ENCODE measurements at places on chromosomes 11 and 22.

- DNase-seq: no peak
Observed at GRCh38 chr11:1815751-1816150, 19.0 kb upstream of the SYT8 start.

GRCh38 chr22:46731246-46732040 lies 6.6 kb downstream of the CERK start:
- DNase-seq: no peak

GRCh38 chr11:2004466-2004865 lies 6.8 kb upstream of the H19 start:
- no peak for DNase-seq

GRCh38 chr11:108743851-108744250 lies 79.0 kb downstream of the DDX10 start:
- DNase-seq: no peak

DNA sequence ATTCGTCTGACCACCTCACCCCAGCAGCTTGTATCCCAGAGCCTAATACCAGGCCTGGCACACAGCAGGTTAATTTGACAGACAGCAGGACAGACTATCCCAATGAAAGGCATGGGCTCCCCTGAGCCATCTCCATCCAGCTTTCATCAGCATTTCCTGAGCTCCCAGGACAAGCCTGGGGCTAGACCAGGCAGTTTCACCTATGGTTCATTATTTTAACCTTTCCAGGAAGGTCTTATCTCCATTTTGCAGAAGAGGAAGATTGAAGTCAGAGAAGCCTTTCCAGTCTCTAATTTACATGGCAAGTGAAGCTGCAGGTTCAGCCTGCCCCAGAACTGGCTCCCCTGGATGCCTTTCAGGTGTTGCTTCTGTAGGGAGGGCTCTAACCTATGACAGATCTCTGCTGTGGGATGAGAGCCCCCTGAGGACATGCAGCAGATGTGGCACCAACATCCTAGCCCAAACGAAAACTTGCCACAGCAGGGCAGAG lies 17.0 kb downstream of the ARRB1 start:
- DNase-seq: no peak

DNA sequence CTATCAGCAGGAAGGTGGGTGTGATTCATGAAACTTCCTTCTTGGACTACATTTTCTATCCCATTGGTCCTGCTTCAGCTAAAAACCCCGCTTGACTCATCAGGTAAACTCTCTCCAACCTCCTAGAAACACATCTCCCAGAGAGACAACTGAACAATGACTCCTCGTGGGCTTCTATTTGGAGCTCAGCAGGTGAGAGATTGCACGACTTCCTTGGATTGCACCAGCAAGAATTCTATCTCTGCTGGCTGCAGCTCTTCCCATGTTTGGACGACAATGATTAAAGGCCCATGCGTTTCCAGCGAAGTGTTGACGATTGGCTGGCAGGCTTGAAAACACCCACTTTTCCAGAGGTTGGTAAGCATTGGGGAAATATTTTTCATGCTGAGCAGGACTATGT lies 216.1 kb upstream of the NTM start:
- no peak for DNase-seq

DNA sequence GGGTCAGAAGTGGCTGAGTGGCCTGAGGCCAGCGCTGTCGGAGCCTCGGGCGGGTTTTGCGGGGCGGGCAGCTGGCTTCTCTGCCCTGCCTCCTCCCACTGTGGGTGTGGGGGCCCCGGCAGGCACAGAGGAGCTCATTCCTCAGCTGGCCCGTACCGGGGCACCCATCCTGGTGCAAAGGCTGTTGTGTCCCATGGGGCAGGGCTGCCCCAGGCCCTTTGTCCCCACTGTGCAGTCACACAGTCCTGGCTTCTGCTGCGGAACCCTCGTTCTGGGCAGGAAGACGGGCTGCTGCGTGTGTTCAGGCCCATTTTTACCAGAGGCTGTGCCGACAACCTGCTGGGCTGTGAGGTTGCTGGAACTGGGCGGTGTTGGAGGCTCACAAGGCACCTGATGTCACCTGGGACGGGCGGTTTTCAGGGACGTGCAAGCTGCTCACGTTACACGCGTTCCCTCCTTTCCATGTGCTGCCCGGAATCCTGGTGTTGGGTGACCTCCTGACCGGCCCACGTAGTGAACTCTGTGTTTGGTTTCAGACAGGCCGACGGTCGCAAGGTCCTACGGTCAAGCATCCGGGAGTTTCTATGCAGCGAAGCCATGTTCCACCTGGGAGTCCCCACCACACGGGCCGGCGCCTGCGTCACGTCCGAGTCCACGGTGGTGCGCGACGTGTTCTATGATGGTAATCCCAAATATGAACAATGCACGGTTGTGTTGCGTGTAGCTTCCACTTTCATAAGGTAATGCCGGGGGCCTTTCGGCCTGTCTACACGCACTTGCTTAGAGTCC lies 5.2 kb downstream of the SELENOO start:
- no peak for DNase-seq

GRCh38 chr11:35580397-35580781 lies 37.9 kb upstream of the FJX1 start:
- DNase-seq: no peak

DNA sequence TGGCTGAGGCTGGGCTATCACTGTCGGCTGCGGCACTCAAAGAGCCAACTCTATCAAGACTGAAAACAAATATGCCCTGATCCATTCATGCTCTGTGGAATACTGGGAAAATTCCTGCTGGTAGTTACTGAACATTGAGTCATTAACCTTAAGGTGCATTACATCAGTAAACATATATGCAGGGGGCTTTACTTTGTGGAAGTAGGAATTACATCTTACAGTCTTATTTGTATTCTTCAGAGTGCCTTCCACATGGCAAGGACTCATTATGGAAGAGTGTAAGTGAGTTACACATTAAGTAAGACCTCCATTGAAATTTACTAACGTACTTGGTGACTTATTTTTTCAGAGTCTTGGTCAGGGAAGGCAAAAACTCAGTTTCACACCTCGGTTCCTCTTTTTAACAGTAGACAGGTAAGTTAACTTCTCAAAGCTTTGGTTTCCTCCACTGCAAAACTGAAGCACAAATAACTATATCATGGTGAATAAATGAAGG lies 4.5 kb downstream of the OR5B21 start:
- no peak for DNase-seq

GRCh38 chr11:12173111-12173510 lies 62.7 kb downstream of the MICAL2 start:
- DNase-seq: no peak

- DNase-seq: no peak
Observed at GRCh38 chr11:70597751-70598625, 199.7 kb downstream of the CTTN start.

- DNase-seq: no peak
Observed at GRCh38 chr11:96001037-96001436, 77.1 kb upstream of the MTMR2 start.

GRCh38 chr11:14119357-14119756 lies 156.8 kb downstream of the SPON1 start:
- no peak for DNase-seq

GRCh38 chr11:8243458-8243857 lies 20.2 kb downstream of the LMO1 start:
- no peak for DNase-seq

DNA sequence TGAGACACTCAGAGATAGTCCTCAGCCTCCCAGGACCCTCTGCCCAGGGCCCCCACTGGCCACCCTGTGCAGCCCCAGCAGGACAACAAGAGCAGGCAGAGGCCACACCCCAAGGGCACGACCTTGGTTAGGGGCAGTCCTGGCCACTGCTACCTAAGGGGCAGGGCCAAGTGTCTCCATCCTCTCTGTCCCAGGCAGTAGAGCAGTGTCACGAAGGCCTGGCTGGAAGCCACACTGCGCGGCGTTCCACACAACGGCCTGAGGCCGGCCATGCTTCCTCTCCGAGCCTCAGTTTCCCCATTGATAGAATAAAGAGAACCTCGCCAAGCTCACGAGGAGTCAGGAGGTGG lies 1074.3 kb downstream of the BRD1 start:
- DNase-seq: no peak

DNA sequence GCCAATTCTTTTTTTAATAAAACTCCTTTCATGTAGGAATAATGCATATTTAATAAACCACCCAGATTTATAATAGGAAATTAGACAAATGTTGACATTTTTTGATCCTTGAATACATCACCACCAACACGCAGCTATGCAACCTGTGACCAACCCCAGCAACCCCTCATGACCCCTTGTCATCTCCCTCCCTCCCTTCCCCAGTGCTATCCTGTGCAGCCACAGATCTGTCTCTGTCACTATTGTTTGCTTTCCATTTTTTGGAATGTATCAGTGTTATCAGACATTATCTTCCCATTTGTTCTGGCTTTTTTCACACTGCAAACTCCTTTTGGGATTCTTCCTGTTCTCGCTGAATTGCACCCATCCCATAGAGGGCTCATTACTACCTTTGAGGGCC lies 114.1 kb downstream of the VPREB1 start:
- no peak for DNase-seq

GRCh38 chr11:94151903-94152677 lies 23.4 kb downstream of the PANX1 start:
- no peak for DNase-seq

Measured in CD4-positive, alpha-beta T cell treated with Interleukin-17A for 1 hour (primary cell).